ENCODE measurements at places on chromosomes 1 and 21.
A peak's percentile ranks its signal among the peaks of the same experiment; 100 is the strongest.

DNA sequence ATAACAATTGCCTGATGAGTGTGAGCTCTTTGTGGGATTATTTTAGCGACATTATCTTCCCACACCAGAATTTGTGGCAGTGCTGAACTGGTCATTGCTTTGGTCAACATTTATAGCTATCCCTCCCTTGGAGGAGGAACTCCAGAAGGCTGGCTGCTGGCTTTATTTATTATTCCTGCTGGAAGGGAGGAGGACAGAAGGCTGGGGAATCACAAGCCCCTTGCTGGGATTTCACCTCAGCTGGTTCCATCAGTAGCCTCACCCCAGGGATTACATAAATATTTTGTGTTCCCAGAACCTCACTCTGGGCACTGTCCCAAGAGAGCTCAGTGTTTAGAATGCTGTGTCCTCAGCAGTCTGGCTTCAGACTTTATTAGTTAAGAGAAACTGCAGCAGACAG lies 102.8 kb upstream of the C1orf21 start:
- no peak for DNase-seq
- peaks cover 4% of the 10 kb centered on the region for H3K4me1 ChIP-seq

DNA sequence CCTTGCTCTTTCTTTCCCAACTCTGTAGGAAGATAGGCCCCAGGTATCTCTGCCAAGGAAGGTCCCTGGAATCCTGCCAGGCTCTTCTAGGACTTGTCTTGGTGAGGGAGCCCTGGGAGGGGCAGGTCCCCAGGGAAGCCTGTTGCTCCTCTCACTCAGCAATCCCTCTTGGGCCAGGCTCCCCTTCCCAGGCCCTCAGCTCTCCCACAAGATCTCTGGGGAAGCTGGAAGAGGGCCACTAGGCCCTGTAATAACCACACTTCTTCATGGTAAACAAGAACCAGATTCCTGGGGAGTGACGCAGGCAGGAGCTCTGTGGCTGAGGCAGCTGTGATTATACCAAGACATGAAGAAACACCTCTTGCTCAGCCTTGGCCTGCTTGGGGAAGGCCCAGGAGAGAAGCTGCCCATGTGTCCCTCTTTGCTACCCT lies 9.9 kb upstream of the MAPKAPK2 start:
- no peaks in the 10 kb centered on the region for H3K27me3 ChIP-seq
- H3K36me3 ChIP-seq: no peaks in the 10 kb centered on the region
- peaks cover 27% of the 10 kb centered on the region for H3K4me1 ChIP-seq
- DNase-seq: peak; percentile 81

GRCh38 chr1:10767282-10767681 lies 29.2 kb downstream of the CASZ1 start:
- H3K27me3 ChIP-seq: peaks cover 3% of the 10 kb centered on the region
- no peaks in the 10 kb centered on the region for H3K36me3 ChIP-seq
- peaks cover 38% of the 10 kb centered on the region for H3K4me1 ChIP-seq
- peak overlapping the region; percentile 78 for H3K27ac ChIP-seq

DNA sequence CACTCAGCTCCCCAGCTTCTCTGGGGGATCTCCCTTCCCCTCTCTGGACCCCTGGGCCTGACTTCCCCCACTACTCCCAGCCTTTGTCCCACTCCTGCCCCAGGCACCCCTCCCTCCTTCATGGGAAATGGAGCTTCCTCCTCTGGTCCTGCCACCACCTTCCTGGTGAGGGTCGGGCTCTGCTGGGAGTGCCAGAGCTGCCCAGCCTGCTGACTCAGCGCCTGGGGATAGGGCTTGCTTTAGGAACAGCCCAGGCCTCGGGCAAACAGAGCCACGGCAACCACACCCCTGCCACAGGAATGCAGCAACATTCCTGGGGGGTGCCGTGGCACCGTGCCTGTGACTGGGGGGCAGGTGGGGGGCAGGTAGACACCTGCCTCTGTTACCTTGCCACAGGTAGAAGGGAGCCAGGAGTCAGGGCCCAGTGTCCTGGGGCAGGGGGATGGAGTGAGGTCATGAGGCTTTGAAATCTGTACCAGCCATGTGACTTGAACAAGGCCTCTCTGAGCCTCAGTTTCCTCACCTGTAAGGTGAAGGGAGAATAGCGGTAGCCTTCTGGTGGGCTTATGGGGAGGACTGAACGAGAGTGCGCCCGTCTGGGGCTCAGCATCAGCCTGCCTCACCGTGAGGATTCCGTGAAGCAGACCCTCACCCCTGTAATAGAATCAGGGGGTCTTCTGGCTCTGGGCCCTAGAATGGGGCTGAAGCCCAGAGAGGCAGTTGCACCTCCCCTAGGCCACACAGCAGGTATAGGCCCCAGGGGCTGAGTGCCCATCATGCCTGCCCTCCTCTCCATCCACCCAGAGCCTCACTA lies 17.8 kb upstream of the EPHA2 start:
- H3K27me3 ChIP-seq: no peaks in the 10 kb centered on the region
- no peak overlapping the region for H3K4me3 ChIP-seq
- DNase-seq: peak; percentile 84

DNA sequence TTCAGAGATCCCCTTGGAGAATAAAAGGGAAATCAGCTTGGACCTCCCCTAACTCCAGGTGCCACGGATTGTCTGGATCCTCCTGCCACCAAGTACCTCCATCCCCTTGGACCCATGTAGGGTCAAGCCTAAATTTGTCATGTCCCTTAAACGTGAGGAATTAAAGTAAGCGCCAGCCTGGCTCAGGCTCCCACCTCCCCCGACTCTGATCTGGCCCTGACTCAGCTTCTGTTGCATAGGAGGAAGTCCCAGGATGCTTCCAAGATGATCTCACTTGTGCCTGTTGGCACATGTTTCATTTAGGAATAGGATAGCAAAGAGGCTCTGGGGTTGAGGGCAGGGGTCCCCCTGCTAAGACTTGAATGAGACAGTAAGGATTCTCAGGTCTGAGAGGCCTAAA lies 231.9 kb upstream of the JUN start:
- H3K27me3 ChIP-seq: no peaks in the 10 kb centered on the region
- no peak overlapping the region for H3K27ac ChIP-seq
- no peaks in the 10 kb centered on the region for H3K36me3 ChIP-seq
- no peak for DNase-seq
- no peak overlapping the region for H3K4me3 ChIP-seq

GRCh38 chr1:44860331-44860730 lies 17.3 kb upstream of the PTCH2 start:
- no peaks in the 10 kb centered on the region for H3K27me3 ChIP-seq
- H3K4me3 ChIP-seq: no peak overlapping the region
- DNase-seq: no peak
- no peaks in the 10 kb centered on the region for H3K4me1 ChIP-seq

DNA sequence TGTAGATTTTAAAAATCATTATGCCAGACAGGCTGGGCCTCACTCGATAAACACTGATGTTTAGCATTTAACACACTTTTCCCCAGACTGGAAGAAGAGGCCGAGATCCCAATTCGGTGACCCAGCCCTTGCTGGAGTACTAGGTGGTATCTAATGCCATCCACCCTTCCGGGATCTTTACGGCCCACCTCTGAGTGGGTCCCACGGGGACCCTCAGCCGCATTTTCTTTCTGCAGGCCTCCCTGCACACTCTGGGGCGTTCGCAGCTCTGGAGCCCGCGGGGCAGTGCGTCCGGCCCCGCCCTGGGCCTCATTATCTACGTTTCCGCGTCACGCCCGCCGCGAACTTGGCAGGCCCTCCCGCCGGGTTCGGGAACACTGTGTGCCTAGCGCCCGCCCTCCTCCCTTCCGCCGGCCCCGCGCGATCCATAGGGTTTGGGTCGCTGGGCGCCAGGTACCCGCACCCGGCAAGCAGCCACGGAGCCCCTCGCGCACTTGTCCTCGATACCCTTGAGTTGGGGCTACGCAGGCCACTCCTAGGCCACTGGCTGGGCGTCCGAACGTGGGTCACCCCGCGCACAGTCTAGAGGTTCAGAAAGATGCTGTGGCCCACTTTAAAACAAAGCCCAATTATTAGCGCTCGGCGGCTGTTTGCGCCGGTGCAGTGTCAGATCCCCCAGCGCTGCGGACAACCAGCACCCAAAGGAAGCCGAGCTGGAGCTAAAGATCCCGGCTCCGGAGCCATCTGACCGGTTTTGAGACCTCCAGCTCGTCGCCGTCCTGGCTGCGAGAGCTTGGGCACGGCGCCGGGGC lies 950 bp upstream of the EVA1C start:
- peak overlapping the region; percentile 100 for H3K27ac ChIP-seq
- peak; percentile 97 for DNase-seq
- no peaks in the 10 kb centered on the region for H3K36me3 ChIP-seq
- peaks cover 52% of the 10 kb centered on the region for H3K4me1 ChIP-seq
- H3K4me3 ChIP-seq: peak overlapping the region; percentile 72

- H3K27ac ChIP-seq: no peak overlapping the region
- no peak overlapping the region for H3K4me3 ChIP-seq
- H3K4me1 ChIP-seq: no peaks in the 10 kb centered on the region
- H3K36me3 ChIP-seq: no peaks in the 10 kb centered on the region
- peaks cover 8% of the 10 kb centered on the region for H3K27me3 ChIP-seq
Observed at GRCh38 chr1:167171286-167171929, 49.3 kb upstream of the POU2F1 start.

DNA sequence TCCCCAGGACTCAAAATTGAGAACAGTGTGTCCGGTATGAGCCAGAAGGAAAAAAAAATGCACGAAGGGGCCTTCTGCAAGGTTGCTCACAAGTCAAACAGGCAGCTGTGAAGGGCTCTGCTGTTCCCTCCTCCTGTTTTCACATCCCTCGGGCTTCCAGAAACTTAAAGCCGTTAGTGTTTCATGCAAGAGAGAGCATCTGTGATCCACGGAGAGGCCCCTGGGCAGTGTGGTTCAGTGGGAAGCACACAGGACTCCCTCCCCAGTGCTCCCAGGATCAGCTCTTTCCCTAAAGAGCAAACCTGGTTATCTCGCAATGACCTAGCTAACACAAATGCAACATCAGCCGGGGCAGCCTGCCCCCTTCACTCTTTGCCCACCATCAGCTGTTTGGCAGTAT lies 2.9 kb upstream of the MATN1 start:
- no peak for DNase-seq
- no peak overlapping the region for H3K27ac ChIP-seq
- no peaks in the 10 kb centered on the region for H3K4me1 ChIP-seq
- H3K27me3 ChIP-seq: no peaks in the 10 kb centered on the region

DNA sequence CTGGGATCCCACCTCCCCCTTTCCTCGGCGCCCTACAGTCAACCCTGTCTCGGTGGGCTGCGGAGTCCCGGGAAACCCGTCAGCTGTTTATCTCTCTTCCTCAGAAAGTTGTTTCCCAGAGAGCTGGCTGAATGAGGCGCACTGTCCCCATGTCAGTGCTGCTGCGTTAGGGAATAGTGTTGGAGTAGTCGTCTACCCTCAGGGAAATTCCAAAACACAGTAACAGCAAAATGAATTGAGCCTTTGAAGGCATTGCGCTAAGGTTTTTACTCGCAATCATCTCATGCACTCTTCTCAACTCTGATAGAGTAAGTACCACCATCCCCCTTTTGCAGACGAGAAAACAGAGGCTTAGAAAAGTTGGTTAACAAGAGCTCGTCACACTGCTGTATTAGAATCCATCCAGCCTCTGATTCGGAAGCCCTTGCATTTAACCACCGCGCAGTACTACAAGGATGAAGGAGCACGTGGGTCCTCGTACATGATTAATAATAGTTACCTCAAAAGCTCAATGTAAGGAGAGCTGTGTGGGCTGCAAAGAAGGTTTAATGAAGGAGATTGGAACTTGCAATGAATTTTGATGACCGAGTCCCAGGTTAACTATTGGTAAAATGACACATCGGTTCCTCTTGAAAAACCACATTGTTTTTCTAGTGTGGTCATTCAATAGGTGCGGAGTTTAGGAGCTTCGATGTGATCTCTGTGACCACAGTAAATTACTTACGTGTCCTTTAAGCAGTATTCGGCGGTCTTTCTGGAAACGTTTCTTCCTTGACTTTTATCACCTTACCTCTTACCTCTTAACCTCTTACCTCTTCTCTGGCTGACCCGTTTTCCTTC lies 788 bp upstream of the EDEM3 start:
- no peak for DNase-seq
- peak overlapping the region; percentile 97 for H3K27ac ChIP-seq
- H3K4me1 ChIP-seq: peaks cover 63% of the 10 kb centered on the region
- H3K27me3 ChIP-seq: no peaks in the 10 kb centered on the region

DNA sequence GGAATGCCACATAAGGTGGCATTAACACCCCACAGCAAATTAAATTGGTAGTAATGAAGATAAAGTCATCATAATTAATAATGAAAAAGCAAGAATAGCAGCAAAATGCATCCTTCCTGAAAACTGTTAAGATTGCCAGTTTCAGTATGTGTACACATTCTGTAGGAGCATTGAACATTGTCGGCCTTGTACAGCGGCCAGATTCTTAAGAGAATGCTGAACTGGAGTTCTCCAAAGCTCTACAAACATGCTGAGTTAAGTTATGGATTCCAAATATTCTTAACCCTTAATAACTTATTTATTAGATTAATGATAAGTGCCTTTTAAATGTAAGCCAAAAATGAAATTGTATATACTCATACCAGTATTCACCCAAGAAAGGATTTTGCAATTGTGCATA lies 189.9 kb downstream of the AK5 start:
- no peaks in the 10 kb centered on the region for H3K27me3 ChIP-seq
- H3K4me1 ChIP-seq: no peaks in the 10 kb centered on the region

GRCh38 chr1:198283222-198283621 lies 126.4 kb downstream of the NEK7 start:
- no peaks in the 10 kb centered on the region for H3K36me3 ChIP-seq
- no peaks in the 10 kb centered on the region for H3K4me1 ChIP-seq
- no peak for DNase-seq
- no peaks in the 10 kb centered on the region for H3K27me3 ChIP-seq
- no peak overlapping the region for H3K27ac ChIP-seq
- no peak overlapping the region for H3K4me3 ChIP-seq

DNA sequence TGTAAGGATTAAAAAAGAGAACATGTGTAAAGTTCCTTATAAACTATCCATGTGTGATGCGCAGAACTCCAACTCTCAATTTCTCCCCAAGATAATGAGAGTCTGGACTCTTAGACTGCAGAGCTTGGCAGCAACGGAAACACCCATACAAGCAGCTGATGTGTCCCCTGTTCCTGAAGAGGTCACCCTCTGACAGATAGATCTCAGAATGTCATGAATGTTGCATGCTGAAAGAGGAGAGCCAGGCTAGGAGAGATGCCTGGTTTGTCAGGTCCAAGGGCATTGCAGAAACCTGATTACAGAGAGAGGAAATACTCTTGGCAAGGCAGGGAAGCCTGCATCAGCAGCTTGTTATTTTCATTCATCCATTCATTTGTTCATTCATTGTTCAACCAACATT lies 24.2 kb downstream of the MTARC1 start:
- peaks cover 5% of the 10 kb centered on the region for H3K4me1 ChIP-seq
- H3K36me3 ChIP-seq: no peaks in the 10 kb centered on the region
- H3K27me3 ChIP-seq: no peaks in the 10 kb centered on the region
- DNase-seq: no peak
- H3K4me3 ChIP-seq: no peak overlapping the region

DNA sequence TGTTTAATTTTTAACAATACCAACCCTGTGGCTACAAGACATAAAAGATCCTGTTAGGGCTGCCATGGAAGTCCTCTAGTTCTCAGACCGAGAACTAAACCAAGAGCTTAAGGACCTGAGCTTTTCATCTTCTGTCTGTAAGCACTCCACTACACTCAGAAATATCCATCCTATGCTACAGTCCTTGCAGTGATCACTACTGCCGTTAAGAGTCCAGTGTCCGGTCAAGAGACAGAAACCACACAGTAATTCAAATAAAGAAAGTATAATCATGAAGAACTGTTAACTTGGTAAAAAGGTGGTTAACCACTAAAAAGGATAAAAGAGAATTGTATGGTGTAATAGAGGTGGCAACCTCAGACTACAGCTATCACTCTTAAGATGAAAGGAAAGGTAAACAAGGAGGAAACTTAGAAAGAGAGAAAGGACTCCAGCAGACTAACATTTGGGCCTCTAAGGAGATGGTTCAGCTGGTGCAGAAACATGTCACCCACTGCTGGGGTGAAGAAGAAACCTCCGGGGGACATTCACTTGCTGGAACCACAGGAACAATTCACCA lies 22.1 kb upstream of the PRDX6 start:
- H3K4me3 ChIP-seq: no peak overlapping the region
- no peaks in the 10 kb centered on the region for H3K4me1 ChIP-seq
- H3K27ac ChIP-seq: no peak overlapping the region
- H3K36me3 ChIP-seq: peaks cover 4% of the 10 kb centered on the region
- no peaks in the 10 kb centered on the region for H3K27me3 ChIP-seq

Data from stomach (tissue), 19 donors.